Activated CD8-positive, alpha-beta T cell treated with anti-CD3 and anti-CD28 coated beads, Interleukin-2, amount 10 ng/mL, durations not matched to agents 7 days and 5 days (primary cell): ENCODE measurements at places on chromosomes 1 and 21.

- DNase-seq, result no peak
Observed at GRCh38 chr1:65882076-65882475, 89.4 kb downstream of the PDE4B start.

- no peak for DNase-seq
Observed at GRCh38 chr1:2594001-2594640, 7.5 kb downstream of the PRXL2B start.

DNA sequence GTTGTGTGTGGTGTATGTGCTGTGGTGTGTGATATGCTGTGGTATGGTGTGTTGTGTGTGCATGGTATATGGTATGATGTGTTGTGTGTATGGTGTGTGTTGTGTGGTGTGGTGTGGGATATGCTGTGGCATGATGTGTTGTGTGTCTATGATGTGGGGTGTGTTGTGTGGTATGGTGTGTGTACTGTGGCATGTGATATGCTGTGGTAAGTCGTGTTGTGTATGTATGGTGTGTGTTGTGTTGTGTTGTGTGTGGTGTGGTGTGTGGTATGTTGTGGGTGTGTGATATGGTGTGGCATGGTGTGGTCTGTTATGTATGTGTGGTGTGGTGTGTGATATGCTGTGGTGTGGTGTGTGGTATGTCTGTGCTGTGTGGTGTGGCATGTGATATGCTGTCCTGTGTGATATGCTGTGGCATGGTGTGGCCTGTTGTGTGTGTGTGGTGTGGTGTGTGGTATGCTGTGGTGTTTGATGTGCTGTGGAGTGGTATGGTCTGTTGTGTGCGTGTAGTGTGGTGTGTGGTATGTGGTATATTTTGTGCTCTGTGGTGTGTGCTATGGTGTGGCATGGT, 318.0 kb downstream of the PTPRU start:
- DNase-seq, result no peak

DNA sequence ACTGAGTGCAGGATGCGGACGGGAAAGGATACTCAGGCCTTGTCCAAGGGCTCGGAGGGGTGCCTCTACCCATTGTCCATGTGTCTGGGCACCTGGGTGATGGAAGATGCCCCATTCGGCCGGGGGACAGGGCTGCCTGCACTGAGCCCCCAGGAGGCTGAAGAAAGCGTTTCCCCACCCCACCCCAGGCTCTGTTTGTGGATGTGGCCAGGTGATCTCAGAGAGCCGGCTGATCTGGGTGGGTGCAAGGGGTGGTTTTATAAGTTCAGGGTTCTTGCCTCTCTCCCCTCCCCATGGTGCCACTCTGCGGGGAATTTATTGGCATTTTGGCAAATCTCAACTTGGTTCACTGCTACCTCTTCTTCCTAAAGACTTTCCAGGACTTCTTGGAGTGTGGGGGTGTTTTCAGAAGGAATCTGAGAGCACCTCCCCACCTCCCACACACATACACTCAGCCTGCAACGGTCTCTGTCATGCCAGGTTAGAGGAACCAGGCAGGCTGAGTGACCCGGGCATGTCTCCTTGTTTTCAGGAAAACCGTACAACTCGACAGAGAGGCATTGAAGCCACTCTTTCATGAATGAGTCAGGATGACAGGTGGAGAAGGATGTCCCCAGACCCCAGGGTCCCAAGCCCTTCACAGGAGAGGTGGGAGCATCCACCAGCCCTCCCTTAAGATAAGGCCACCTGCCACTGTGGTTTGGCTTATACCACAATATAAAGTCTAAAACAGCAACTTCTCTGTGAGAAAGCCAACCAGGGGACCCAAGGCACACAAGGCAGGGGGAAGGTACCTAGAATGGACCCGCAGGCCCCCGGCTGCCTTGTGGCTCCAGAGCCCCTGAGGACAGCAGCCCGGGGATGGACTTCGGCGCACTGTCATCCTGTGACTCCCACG, 174.9 kb downstream of the ETS2 start:
- DNase-seq, result no peak

DNA sequence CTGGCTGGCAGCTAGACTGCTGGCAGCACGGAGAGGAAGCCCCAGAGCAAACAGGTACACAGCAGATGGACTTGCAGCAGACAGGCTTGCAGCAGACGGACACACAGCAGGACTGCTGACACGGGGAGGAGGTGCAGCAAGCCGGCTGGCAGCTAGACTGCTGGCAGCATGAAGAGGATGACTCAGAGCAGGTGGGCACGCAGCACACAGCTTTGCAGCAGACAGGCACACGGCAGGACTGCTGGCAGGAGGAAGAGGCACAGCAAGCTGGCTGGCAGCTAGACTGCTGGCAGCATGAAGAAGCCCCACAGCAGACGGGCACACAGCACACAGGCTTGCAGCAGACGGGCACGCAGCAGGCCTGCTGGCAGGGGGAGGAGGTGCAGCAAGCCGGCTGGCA, 498 bp downstream of the KRTAP10-2 start:
- DNase-seq, result no peak

GRCh38 chr1:20429296-20429695, 56.7 kb downstream of the CAMK2N1 start:
- no peak for DNase-seq

- DNase-seq, result no peak
Observed at GRCh38 chr1:54607821-54608565, 15.3 kb downstream of the FAM151A start.

- DNase-seq, result peak; percentile 73
Observed at GRCh38 chr1:1349256-1350012, at the start of gene DVL1. DVL1 (minus strand) TSS chr1:1349418; CDS start chr1:1349065, 353 bp downstream.

- DNase-seq, result no peak
Observed at GRCh38 chr1:233025567-233025966, 75.2 kb downstream of the NTPCR start.
